Stimulated activated memory B cell treated with anti-CD40 and anti-IgM and Interleukin-4, amounts not matched to agents 10 μg/mL and 1 μg/mL and 100 μg/mL, for 72 hours (primary cell): ENCODE measurements at places on chromosomes 2 and 18.

- ATAC-seq, result peak; percentile 83
Observed at GRCh38 chr2:101253013-101253702, 472 bp downstream of the CNOT11 start.

DNA sequence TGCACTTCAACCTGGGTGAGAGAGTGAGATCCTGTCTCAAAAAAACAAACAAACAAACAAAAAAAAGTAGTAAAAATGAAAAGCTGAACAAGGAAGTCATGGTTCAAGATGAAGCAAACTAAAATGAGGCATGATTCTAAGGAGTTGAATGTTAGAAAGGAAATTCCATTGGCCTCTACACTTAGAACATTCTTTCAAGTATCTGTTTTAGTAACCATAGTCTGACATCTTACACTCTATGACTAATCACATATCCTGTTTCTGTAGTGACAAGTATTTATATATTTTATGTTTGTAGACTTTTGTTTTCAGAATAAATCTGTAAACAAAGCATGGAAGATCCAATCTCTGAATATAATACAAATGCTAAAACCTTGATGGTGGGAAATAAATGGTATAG lies 164.1 kb downstream of the KIAA1328 start:
- ATAC-seq, result no peak

- ATAC-seq, result no peak
Observed at GRCh38 chr2:69659941-69660483, 16.5 kb upstream of the AAK1 start.

GRCh38 chr2:219897456-219897855 lies 270.0 kb downstream of the SLC4A3 start:
- ATAC-seq, result no peak

GRCh38 chr2:197433780-197434438 lies 919 bp downstream of the SF3B1 start:
- ATAC-seq, result no peak

- no peak for ATAC-seq
Observed at GRCh38 chr2:23435250-23436035, 50.5 kb downstream of the KLHL29 start.

DNA sequence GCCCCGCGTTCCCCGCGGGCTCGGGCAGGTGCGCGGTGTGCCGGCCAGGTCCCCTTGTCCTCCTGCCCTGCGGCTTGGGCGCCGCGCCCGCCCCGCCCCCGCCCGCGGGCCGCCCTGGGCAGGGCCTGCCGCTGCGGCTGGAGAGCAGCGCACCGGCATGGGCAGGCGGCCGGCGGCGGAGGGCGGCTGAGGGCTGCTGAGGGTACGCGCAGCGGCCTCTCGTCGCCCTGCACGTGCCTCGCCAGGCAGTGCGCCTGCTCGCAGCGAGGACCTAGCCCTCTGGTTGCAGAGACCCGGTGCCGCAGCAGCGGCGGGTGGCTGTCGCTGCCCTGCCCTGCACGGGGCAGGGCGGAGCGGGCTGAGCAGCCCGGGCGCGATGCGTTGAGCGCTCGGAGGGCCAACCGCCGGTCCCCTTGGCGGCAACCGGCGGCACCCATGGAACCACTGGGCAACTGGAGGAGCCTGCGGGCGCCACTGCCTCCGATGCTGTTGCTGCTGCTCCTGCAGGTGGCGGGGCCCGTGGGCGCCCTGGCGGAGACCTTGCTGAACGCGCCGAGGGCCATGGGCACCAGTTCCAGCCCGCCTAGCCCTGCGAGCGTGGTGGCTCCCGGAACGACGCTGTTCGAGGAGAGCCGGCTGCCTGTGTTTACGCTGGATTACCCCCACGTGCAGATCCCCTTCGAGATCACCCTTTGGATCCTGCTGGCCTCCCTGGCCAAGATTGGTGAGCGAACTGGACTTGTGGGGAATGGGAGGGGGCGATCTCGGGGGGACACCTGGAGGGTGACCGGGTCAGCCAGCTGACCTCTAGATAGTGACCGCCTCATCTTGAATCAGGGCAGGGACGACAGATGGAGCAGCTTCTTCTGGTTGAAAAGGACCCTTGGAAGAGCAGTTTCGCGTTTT lies at the start of gene SLC9A2:
TSS of gene SLC9A2 (plus strand) at position 140 of the 906 bp plus-strand sequence. CDS start at position 436, 296 bp downstream.
- ATAC-seq, result peak; percentile 37

DNA sequence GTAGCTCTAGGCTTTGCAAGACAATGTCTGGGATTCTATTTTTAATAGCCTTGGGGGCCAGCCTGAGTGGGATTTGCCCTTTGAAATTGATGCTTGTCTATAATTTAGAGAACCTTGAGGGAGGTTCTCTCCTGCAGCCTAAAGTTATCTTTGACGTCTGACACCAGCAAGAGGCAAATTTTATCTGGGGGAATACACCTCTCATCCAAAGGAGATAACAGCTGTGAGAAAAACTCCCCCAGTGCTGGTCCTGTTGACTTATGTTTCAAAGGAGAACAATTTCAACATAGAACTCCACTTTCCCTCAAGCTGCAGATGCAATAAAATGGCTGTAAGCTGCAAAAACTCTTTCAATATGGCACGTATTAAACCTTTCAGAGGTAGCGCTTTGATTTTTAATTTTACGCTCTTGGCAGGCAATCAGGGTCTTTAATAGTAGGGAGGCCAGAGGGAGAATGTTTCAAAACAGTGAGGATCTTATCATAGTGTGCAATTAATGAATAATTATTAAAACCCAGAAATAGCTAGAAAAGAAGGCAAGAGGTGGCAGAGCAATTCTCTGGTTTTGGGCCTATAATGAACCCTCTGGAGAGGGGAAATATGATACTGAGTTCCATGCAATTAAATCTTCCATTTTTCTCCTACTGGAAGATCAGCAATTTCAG lies 62.4 kb downstream of the LYPD1 start:
- ATAC-seq, result no peak

- peak; percentile 58 for ATAC-seq
Observed at GRCh38 chr2:68225119-68225632, 27.2 kb downstream of the PPP3R1 start.

- no peak for ATAC-seq
Observed at GRCh38 chr2:234797566-234798250, 154.1 kb upstream of the SH3BP4 start.

GRCh38 chr2:191892391-191892790 lies 45.5 kb upstream of the CAVIN2 start:
- no peak for ATAC-seq

DNA sequence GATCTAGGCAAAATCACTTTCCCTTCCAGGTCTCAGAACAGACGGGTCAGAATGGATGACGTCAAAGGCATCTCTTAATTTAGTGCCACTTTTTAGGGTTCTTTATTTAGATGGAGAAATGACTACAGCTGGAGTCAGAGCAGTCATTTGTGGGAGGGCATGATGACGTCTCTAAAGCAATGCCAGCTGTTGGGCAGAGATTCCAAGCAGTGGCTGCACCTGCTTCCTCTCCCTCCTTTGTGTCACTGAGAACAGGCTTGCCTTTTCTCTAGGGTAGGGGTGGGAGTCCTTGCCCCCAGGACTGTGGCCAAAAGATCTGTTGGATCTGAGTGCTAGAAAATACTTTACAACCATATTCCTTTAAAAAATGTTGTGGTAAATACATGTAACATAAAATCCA lies 28.7 kb upstream of the SKOR2 start:
- no peak for ATAC-seq

GRCh38 chr2:127228102-127228501 lies 8.0 kb upstream of the CYP27C1 start:
- no peak for ATAC-seq

DNA sequence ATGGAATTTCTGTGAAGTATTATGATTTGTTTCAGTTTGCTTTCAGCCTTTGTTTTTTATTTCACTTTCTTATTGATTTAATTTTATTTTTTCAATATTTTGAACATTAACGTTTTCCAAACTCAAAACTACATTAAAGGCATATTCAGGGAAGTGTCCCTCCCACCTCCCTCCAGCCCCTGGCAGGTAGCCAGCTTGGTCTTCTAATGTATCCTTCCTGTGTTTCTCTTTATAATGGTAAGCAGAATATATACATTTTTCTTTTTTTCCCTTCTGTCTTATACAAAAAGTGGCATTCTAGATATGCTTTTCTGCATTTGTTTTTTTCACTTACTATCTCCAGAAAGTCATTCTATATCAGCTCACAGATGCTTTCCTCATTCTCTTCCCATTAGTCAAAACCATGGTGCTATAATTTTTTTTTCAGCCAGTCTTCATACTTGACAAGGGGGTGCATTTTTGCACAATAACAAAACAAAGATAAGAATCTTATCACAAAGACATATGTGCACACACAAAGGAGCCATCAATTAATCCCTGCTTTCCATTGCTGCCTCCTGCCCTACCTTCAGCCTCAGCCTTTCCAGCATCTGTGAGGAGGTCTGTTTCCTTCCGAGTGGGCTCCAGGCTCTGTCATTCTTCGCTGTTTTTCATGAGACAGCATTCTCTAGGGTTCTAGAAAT lies 33.7 kb upstream of the TMEM177 start:
- no peak for ATAC-seq

GRCh38 chr18:7205346-7205745 lies 25.5 kb upstream of the LRRC30 start:
- ATAC-seq, result no peak

DNA sequence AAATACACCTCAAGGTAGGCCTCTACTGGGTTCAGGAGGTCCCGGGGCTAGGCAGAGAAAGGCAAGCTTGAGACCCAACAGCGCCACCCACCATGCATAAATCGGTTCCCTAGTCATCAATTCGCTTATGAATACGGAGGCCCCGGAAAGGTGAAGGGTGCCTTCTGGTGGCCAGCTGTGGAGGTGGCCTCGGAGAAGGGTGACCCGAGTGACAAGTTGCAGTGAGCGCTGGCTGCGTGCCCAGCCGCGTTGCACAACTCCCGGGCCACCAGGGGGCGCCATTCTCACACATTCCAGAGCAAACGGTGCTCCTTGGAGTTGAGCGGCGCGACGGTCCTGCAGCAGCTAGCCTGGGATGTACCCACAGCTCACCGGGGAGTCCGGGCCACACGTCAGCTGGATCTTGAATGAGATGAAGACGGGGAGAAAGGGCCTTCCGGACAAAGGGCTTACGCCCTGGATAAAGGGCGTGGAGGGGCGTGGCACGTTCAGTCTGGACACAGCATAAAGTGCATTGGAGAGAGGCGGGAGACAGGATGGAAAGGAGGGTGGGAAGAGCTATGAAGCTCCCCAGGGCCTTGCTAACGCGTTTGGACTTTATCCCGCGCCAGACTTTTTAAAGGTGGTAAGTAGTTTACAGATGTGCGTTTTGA lies 20.4 kb downstream of the TMSB10 start:
- peak; percentile 96 for ATAC-seq

- no peak for ATAC-seq
Observed at GRCh38 chr2:108634576-108635160, 84.6 kb upstream of the RANBP2 start.

DNA sequence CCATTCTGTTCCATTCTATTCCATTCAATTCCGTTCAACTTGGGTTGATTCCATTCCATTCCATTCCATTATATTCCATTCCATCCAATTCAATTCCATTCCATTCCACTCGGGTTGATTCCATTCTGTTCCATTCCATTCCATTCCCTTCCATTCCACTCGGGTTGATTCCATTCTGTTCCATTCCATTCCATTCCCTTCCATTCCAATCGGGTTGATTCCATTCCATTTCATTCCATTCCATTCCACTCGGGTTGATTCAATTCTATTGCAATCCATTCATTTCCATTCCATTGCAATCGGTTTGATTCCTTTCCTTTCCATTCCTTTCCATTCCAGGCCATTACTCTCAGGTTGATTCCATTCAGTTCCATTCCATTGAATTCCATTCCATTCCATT lies 1138.4 kb downstream of the RPIA start:
- no peak for ATAC-seq

DNA sequence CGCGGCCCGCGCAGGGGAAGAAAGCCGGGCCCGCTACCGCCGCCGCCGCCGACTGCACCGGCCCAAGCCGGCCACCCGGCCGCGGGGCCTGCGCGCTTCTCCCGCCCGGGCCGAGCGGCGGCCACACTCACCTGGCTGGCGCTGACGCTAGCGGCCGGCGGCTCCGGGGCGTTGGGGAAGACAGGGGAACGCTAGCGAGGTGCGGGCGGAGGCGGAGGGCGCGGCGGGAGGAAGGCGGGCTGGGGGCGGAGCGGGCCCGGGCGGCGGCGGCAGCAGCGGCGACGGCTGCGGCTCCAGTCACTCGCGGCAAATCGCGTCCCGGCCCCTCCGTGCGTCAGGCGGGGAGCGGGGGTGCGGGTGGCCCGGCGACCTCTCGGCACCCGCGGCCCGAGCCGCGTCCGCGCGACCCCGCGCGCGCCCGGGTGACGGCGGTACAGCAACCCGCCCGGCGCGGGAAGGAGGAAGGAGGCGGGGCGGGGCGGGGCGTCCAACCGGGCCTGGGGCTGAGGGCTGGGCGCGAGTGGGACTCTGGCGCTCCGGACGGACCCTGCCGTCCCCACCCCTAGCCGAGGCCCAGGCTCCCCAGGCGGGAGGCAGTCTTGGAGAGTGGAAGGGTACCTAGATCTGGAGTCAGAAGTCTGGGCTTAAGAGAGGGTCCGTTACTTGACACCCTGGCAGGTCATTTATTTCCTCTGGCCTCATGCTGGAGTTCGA lies at the start of gene SESTD1:
TSS of gene SESTD1 (minus strand) at position 465 of the 714 bp plus-strand sequence. CDS start 72,991 bp downstream, outside the sequence.
- peak; percentile 88 for ATAC-seq

DNA sequence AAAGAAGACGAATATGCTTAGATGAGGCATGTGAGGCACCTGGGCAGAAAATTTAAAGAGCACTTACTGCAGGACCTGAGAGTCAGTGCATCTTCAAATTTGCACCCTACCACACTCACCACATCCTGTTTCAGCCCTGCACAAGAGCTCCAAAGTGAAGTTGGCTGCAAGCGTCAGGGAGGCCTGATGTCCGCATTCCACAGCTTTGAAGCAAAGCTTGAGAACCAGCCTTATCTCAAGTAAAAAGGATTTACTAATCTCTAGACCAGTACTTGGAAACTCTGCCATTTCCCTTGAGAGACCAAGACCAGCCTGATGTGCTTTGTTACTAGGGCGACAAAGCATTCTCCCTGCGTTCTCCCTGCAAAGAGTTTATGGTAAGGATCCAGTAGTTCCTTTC lies 3.4 kb upstream of the ASNSD1 start:
- ATAC-seq, result peak; percentile 64

GRCh38 chr18:78630981-78631510 lies 348.6 kb upstream of the SALL3 start:
- ATAC-seq, result no peak

DNA sequence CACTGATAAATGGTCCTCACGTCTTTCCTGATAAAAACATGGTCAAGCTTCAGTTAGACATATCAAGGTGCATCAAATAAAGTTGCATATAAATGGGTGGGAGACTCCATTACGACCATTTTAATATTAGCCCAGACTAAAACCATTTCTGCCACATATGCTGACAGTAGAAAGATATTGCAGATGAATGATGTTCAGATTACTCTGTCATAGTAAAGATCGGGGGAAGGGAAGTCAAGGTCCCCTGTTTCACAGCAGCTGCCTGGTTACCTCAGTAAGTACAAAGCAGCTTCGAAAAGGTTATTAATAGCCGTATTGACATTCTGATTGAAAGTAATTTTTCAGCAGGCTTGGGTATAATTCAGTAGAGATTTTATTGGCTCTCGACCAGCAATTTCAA lies 927.7 kb upstream of the CDH2 start:
- no peak for ATAC-seq

DNA sequence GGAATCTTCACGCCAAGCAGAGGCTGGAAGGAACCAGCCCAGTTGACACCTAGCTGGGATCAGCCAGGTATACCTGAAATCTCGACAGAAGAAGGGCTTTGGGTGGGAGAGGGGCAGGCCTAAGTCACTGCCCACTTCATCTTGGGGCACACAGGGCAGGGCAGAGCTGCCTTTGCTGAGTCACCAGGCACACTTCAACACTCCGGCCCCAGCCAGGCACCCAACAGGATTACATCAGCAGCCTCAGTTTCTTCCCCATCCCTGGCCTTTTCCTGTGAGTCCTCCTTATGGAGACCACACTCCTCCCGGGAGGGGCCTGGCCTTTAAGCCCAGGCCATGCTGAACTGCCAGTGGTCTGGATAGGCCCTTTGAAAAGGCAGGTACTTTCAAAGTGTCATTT lies 201.7 kb upstream of the HS6ST1 start:
- no peak for ATAC-seq
